ENCODE measurements at places on chromosomes 16 and 17.
A peak's percentile ranks its signal among the peaks of the same experiment; 100 is the strongest.

DNA sequence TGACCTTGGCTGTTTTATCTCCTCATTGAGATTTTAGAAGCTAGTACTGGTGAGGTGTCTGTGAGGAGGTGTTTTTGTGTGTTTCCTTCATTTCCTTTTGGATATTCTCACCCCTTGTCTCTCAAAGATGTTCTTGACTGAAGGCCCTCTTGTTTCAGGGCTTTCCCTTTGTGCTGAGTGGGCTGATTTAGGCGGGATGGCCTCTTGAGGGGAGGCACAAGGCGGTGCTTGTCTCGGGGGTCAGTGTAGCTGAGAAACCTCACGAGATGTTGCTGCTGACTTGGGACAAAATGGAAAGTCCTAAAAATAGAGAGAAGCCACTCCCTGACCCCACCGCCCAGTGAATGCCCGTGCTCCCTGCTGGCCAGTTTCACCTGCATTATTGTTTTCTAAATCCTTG, 14.2 kb downstream of the CRAMP1 start:
- DNase-seq, result no peak

GRCh38 chr17:76478097-76478496, 10.7 kb downstream of the AANAT start:
- DNase-seq, result no peak

GRCh38 chr17:7850701-7851437, 4.0 kb upstream of the TMEM88 start:
- no peak for DNase-seq

- DNase-seq, result peak; percentile 59
Observed at GRCh38 chr16:4505356-4506147, 29.4 kb downstream of the HMOX2 start.

DNA sequence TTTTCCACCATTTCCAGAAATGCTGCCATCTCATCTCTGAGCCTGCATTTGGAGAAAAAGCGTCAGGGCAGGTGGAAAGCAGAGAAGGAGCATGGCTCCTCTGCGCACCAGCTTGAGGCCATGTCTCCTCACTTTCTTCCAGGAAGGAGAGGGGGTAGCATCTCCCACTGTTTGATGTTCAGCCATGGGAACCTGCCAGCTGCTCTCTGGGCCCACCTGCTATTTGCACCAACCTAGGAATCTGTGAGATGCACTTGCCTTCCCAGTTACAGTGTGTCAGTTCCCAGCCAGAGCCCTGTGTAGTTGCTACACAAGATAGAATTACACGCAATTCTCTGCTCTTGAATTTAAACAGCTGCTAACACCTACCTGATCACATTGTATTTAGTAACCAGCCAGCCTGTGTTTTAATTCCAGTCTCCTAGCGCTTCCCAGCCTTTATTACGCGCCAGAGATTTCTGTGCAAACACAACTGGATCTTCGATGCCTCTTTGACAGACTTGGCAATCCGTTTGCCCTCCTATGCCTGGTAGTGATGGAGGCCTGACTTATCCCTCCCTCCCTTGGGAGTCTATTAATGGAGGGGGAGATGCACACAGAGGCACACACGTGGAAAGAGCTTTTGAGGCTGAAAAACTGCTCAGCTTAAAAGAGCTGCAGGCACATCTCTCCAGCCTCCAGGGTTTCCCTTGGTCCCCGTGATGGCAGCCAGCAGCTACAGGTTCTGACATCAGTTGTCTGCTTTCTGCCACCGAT, 98.1 kb upstream of the SEC14L1 start:
- DNase-seq, result no peak

DNA sequence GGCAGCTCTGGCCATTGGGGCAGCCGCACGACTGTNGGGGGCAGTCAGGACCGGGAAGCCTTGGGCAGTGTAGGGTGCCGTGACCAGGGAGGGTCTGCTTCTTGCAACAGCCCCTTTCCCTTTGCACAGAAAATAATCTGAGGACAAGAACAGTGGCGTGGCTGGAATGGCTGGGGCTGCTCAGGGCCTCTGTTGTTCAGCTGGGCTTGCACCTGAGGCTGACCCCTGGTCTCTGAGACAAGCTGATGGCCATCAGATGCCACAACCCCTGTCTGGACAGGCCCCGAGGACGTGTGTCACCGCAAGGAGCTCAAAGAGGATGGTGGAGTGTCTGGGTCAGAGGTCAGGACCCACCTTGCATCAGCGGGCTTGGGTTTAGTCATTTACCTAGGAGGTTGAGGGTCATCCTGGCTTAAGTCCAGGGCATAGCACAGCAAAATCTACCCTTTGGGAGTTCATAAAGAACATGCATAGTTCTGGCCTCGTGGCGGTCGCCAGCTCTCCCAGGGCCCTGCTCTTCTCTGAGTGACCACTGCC, 46.9 kb downstream of the METRNL start:
- no peak for DNase-seq

DNA sequence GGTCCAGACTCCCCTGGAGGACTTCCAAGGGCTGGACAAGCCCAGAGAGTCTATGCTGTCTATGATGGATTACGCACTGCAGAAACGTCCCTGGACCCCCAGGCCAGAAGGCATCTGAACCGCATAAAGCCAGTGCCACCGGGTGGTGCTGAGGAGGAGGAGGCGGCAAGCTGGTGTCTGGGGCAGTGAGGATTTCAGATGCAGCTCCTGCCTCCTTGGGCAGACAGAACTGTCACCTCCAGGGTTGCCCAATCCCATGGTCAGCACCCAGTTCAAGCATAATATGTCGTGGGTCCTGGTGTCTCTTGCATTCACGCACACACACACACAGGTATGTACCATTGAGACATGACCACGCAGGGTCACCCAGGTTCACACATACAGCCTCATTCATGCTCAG, 25.6 kb downstream of the RAP1GAP2 start:
- no peak for DNase-seq

GRCh38 chr16:70523076-70523742, at the start of gene COG4:
COG4 (minus strand) TSS chr16:70523554; CDS start chr16:70523543, 11 bp downstream.
- peak; percentile 93 for DNase-seq

DNA sequence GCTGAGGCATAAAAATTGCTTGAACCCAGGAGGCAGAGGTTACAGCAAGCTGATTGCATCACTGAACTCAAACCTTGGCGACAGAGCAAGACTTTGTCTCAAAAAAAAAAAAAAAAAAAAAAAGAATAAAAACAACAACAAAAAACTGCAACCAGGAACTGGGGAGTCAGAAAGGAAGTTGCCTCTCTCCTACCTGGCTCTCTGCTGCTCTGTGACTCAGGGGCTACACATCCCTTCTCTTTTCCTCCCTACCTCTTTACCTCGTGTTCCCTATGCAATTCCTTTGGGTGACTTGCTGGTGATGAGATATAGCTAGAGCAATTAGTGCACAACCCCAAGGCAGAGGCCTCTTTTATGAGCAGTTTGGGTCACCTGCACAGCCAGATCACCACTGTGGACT, 95.9 kb downstream of the ABCC1 start:
- no peak for DNase-seq

Measured in activated naive CD4-positive, alpha-beta T cell treated with anti-CD3 and anti-CD28 coated beads, Interleukin-2, amount 50 U/mL, for 16 hours (primary cell).